ENCODE measurements at places on chromosomes 6 and 20.

DNA sequence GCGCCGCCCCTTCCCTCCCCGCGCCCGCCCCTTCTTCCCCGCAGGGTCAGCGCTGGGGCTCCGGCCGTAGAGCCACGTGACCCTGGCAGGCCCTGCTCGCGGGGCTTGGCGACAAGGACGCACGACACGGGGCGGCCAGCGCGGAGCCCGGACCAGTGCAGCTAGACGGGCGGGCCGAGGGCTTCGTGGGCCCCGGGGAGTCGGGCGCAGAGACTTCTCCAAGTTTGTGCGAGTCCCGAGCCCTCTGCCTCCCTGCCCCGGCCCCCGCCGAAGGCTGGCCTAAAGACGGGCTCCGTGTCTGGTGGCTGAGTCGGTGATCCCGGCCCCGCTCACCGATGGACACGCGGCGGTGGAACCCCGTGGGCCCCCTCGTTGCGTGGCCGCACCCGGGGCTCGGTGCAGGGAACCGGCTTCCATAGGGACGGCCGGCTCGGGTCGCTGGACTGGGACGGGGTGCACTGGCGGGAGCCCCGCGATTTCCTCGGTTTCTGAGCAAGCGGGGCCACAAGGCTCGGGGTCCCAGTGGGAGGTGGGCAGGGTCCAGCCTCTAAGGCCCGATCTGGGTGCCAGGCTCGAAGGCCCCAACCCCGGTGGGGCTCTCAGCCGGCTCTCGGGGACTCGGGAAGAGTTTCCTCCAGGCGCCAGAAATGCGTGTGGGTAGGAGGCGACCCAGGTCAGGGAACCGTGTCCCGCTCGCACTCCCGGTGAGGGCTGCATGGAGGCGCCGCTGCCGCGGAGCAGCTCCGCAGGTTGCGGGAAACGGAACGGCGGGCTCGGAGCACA is 452 bp upstream of the GATA5 start:
- DNase-seq, result no peak

GRCh38 chr6:35730745-35731413 is 6.0 kb upstream of the ARMC12 start:
- DNase-seq, result no peak

DNA sequence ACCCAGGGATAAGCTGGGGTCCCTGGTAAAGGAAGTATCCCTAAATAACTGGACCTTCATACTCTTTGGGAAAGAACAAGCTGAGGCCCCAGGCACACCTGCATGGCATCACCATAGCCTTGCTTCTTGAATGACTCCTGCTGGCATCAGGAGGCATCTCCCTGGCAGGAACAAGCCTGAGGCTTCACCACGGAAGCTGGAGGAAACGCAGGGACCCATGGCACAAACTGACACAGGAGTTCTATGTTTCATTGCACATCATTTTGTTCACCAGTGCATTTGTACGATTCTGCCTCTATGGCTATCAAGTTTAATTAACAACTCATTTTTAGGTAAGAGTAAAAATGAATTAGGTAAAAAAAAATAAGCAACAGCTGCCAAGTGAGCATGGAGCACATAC is 619 bp upstream of the PDE7B start:
- DNase-seq, result no peak

DNA sequence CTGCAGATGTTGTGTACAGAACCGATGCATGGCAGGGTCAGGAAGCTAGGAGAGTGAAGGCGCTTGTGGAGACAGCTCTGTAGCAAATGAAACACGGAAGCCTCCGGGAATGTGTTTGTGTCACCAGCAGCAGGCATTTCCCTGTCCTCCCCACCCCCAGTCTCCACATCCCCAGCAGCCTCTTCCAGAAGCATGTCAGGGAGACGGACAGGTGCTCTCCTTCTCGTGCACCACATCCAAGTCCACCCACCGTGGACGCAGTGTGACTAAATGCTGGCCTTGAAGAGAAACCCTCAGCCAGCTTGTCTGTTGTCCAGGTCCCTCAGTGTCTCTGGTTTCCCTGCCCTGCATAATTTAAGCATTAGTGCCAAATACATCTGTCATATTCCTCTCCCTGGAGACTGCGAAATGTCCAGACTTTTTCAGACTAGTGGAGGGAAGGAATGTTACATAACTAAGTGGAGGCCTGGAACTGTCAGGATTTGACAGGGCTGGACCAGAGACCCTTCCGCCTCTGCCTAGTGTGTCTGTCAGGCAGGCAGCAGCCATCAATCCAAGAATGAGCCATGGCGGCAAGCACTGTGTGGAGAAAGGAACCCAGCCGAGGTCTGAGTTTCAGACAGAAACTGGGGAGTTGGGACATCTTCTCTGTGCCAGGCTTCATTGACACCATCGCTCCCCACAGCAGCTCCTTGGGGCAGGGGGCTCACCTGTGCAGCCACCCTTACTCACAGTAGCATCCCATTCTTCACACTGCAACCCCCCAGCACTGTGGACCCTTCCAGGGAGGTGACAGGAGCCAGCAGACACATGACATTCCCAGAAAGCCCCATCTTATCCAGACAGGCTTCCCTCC is 26.6 kb upstream of the PI16 start:
- DNase-seq, result no peak

DNA sequence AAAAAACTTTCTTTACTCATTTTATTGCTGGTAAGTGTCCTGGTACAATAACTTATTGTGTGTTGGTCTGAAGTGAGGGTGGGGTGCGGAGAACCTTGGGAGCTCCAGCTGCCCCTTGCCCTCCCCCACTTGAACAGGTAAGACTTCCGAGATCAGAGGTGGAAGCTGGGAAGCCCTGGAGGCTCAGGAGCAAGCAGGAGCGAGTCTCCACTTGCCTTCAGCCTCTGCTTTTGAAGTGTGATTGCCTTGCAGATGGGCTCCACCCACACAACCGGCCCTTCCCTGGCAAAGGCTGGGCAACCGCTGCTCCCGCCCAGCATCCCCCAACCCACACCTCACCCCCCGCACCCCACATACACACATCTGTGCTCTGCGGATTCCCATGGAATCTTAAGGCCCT is 179.6 kb downstream of the TFAP2C start:
- DNase-seq, result no peak

GRCh38 chr6:70633870-70634269 is 33.8 kb upstream of the SMAP1 start:
- no peak for DNase-seq
